ENCODE measurements at places on chromosomes 1 and 21.

DNA sequence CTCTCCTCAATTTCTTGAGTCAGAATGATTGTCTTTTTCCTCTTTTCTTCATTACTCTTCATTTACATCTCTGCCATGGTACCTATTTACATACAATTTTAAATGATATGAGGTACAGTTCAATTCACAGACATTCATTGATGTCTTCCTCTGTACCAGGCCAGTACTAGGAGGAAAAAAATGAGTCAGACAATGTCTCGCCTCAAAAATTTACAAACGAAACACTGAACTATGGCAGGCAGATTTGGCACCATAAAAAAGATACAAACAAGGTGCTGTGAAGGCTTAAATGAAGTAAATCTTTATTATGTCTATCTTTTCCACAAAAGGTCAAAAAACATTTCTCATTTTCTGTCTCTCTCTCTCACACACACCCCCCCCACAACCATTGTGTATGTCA is 71.0 kb downstream of the RGS13 start:
- DNase-seq: no peak

DNA sequence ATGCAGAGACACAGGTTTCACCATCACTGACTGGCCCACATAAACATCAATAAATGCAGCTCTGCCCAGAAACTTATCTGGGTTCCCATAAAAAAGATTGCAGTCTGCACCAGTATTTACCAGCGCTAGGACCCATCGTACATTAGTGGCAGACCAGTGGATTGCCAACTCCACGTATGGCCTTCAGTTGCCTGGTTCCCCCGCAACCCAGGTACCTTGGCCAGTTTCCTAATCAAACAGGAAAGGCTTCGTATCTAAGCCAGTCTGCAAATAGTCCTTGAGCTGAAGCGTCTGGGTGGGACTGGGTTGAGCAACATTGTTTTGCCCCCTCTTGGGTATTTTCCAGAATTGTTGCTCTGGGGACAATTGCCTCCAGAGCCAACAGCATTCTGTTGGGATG is 1639.3 kb downstream of the MRPL39 start:
- DNase-seq: no peak

DNA sequence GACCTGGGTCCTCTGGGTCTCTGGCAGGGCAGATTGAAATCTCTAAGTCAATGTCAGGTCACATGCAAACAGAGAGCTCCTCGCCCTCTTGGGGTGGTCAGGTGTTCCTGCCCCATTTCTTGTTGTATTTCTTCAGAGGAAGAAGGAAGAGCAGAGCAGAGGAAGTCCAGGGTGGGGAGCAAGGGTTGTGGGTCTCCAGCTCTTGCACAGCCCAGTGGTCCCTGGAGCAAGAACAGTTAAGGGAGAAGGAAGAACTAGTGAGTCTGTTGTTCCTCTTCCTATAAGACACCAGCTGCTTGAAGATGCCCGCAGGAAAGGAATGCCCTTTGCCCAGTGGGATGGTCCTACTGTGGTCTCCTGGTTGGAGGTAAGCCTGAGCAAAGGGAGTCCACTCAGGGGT is 26.3 kb downstream of the MYOG start:
- DNase-seq: no peak

DNA sequence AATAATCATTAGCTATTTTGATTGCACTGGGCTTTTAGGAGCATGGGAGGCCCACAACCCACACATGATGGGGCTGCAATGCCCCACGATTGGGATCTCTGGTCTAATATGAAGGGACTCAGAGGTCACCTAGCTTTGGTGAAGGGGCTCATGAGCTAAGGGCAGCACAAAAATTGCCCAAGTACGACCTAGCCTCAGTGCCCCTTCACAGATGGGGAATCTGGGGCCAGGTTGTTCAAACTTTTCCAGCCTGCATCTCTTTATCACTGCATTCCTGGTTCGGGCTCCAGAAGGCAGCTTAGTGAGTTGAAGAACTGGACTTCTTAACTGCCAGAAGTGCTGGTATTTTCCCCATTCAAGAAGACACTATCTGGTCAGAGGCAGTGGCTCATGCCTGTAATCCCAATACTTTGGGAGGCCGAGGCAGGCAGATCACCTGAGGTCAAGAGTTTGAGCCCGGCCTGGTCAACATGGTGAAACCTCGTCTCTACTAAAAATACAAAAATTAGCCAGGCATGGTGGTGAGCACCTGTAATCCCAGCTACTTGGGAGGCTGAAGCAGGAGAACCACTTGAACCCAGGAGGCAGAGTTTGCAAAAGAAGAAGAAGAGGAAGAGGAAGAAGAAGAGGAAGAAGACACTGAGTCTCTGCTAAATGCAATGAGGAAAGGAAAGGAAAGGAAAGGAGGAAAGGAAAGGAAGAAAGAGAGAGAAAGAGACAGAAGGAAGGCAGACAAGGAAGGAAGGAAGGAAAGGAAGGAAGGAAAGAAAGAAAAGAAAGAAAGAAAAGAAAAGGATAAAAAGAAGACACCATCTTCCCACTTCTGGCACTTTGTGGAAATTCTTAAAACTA is 258.5 kb upstream of the IRF2BP2 start:
- DNase-seq: no peak

- DNase-seq: no peak
These were observed 107.6 kb upstream of the ETV3 start for GRCh38 chr1:157245823-157246222.

DNA sequence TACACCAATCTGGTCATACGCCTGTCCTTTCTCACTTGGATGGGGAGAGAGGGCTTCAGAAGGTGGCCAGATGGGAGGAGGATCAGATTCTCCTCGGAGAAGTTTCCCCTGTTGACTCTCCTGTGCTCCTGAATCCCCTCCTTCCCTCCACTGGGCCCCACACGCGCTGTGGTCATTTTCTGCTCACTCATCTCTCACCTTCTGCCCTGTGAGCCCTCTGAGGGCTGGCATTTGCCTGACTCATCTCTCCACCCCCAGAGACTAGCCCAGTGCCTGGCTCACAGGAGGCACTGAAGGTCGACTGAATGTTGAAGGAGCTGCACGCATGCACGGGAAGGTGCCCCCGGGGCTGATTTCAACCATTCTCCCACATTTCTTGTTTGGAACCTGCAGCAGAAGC is 14.2 kb downstream of the ABCA4 start:
- no peak for DNase-seq

DNA sequence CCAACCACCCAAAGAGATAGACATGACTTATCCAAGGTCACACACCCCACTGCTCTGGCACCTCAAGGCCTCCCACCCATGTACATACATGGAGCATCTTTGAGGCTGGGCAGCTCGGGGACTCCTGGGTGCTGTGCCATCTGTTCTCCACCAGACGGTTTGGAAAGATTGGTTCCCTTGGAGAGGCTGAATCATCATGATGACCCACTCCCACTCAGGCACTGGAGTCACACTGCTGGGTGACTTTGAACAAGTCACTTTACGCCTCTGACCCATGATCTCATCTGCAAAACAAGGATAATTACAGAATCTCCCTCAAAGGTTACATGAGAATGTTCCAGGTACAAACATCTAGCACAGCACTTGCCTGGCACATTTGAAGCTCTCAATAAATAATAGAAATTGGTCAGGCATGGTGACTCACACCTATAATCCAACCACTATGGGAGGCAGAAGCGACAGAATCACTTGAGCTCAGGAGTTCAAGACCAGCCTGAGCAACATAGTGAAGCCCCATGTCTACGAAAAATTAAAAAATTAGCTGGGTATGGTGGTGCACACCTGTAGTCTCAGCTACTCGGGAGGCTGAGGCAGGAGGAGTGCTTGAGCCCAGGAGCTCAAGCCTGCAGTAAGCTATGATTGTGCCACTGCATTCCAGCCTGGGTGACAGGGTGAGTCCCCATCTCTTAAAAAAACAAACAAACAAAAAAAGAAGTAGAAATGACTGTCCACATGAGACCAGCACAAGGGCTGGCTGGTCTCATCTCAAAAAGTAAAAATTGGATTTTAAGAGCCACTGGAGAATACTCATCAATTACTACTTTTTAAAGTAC is 74.9 kb downstream of the RRAGC start:
- DNase-seq: no peak
